ENCODE measurements at places on chromosomes 12 and 14. TPM values are rescaled to one million over a fixed set of nuclear protein-coding genes. Genes with fewer than 3 reads are reported as not detected.

DNA sequence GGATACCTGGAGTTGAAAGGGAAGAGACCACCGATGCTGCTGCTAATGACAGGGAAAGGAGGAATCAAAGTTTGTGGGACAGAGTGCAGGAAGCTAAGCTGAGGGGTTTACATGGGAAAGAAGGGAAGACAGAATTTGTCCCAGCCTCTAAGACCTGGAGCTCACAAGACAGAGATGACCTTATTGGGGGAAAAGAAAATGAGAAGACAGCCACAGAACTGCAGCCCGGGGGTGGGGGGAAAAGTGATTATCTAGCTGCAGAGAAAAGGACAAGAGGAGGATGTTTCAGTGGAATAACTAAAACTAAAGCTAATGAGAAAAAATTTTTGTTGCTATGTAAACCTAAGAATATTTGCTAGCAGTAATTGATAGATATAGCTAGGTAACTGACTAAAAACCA, 30.7 kb downstream of the NDUFA12 start:
- DNase-seq = no peak

CBLN3 gene
- 3.8 TPM for total RNA-seq

- no peak for DNase-seq
Measured at GRCh38 chr14:99838639-99839134, 45.5 kb downstream of the EML1 start.

GRCh38 chr12:107525719-107526554, 159.7 kb upstream of the PWP1 start:
- no peak for DNase-seq

KRT79 gene
- not detected for total RNA-seq

DNA sequence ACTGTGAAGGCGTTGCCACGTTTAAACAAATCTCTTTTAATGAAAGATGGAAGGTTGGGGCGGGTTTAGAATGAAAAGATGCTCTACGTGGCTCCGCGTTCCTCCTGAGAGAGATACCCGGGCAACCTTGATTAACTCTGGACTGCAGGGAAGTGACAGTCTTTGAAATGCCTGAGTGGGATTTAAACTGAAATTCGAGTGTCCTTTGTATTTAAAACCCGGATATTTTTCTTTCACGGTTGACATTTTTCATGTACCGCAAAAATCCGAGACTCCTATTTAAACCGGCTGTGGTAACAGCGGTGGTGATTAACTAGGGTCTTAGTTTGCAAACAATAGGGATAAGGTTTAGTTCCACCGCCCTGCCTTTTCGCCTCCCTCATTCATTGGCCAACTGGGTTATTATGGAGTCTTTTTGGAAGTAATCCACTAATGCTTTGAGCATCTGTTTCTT, 707 bp downstream of the G2E3 start:
- DNase-seq = no peak

SIX6 gene
- total RNA-seq = not detected

DNA sequence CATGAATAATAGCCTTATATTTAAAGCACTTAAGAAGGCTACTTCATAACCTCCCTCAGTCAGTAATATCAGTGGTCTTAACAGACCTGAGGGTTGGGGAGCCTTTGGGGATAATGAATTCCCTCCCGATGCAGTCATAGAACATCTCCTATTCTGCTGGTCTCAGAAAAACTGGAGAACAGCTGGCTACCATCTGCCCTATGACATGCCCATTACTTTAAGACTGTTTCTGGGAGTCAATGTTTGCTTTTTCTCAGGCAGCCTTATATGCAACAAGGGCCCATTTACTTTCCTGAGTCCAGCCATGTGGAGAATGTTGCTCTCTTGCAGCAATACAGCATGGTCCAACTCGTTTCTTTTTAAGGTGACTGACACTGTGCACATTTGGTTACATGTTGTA, 161.7 kb upstream of the PARP11 start:
- no peak for DNase-seq

ST8SIA1 gene
- 52.2 TPM for total RNA-seq

RND1 gene
- total RNA-seq = 0.89 TPM

DNA sequence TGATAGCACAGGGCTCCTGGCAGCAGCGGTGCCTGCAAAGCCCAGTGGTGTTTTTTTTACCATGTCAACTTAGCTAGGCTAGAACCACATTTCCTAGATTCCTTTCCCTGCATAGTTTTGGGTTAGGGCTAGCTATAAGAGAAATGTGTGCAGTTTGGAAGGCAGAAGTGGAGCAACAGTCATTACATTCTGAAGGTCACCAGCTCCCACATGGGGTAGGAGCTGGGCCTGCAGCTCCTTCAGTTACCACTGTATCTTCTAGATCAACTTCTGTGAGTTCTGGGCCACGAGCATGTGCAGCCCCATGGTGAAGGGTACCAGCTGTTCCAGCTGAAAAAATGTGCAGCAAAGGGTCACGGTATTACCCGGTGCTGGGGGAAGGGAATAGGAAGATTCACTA, 2.3 kb upstream of the SLC25A3 start:
- DNase-seq = no peak

DNA sequence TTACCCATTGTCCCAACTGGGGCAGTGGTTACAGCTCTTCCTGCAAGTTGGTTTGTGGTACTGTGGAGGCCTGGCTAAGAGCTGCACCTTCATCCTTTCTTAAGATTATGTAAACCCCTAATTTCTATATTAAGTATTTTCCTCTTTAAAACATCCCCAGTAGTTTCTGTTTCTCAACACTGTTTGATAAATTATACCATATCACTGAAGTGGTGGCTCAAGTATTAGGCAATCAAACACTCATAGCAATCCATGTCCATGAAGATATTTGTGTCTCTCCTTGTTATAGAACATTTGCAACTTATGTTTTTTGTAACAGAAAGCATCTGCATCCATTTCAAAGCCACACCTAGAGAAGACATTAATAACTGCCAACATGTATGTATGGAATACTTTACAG, 31.8 kb downstream of the ATXN3 start:
- no peak for DNase-seq

- no peak for DNase-seq
Measured at GRCh38 chr12:45256721-45257120, 40.8 kb downstream of the ANO6 start.

GRCh38 chr12:46674129-46674528, 151.7 kb downstream of the SLC38A4 start:
- DNase-seq = no peak

DNA sequence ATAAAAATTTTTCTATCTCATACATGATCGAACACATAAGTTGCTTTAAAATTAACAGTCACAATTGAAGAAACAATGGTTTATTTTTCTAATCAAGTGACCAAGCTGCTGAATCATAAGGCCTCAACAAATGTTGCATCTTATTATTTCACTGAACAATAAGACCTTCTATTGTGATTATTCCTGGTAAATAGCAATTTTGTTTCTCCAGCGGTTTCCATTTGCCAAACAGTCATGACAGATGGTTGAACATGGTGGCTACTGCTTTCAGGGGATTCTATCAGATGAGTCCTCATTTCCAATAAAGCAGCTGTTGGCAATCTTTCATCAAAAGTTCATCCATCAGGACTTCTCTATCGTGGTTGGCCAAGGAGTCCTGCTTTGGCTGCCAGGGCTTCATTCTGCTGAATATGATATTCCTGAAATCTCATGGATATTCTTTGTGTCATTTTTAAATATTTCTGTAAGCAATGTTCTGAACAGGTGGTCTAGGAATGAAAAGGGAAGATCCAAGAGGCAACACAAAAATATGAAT, 13.0 kb downstream of the TOMM20L start:
- no peak for DNase-seq

- no peak for DNase-seq
Measured at GRCh38 chr14:26963711-26964110, 365.9 kb upstream of the NOVA1 start.

NFE2 gene
- total RNA-seq = not detected

- DNase-seq = no peak
Measured at GRCh38 chr14:95609398-95609990, 74.6 kb downstream of the GLRX5 start.

NGB gene
- not detected for total RNA-seq

Data from CD4-positive, alpha-beta memory T cell (primary cell).